ENCODE measurements at places on chromosomes 4 and X.

DNA sequence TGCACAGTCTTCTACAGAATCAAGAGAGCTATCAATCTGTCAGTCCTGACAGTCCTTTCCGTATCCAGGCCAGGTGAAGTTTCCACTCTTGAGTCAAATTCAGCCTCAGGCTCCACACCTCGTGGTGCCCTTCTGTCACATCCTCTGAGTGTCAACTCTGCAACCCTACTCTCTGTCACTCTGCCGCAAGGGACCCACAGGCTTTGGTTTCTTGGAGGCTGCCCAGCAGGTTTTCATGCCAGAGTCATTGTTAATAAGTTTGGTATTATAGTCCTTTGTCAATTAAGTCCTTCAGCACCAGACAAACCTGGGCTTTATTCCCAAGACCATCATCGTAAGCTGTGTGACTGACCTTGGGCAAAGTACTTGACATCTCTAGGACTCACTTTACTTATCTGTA, 83.4 kb upstream of the KLHL13 start:
- DNase-seq, result no peak

DNA sequence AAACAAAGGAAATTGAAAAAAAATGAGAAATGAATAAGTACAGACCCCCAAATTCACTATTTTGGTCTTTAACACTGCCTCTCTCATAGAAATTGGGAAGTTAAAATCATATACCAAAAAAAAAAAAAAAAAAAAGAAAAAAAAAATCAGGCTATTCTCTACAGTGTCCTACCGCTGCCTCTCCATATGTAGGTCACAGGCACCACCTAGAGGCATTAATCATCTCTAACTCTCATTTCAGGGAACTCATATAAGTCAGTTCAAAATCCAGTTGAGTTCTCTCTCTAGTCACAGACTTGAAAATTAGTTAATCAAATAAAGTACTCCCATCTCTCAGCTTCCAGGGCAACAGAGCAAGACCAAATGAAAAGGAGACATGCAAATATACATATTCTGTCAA, 47.9 kb downstream of the COX18 start:
- DNase-seq, result no peak

- DNase-seq, result no peak
Observed at GRCh38 chr4:24482871-24483270, 101.5 kb downstream of the DHX15 start.

- DNase-seq, result no peak
Observed at GRCh38 chr4:161822174-161822573, 341.6 kb downstream of the FSTL5 start.

GRCh38 chr4:161419822-161420221, 744.0 kb downstream of the FSTL5 start:
- no peak for DNase-seq

- DNase-seq, result no peak
Observed at GRCh38 chrX:21744060-21744459, 13.9 kb downstream of the SMPX start.

DNA sequence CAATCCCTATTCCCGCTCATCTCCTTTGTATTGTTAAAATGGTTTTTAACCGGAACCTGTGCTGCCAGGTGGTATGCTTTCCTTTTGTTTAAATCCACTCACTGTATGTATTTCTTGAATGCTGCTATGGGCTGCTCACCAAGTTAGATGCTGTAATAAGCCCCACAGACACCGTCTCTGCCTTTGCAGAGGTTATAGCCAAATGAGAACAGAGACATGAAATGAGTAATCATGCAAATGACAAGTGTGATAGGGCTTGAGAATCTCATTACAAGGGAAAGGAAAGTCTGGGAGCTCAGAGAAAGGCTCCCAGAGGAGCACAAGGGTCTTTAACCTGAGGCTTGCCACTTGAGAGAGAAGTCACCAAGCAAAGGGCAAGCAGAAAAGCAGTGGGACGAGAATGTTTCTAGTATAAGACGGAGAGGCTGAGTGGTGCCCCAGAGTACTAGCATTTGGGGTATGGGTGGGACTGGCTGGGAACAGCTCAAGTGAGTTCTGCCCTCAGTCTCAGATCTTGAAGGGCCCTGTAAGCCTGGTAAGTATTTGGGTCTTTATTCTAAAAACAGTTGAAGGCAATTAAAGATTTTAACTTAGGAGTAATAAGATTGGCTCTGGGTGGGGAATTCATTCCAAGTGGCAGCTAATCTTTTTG, 110.8 kb upstream of the H2AZ1 start:
- DNase-seq, result no peak

DNA sequence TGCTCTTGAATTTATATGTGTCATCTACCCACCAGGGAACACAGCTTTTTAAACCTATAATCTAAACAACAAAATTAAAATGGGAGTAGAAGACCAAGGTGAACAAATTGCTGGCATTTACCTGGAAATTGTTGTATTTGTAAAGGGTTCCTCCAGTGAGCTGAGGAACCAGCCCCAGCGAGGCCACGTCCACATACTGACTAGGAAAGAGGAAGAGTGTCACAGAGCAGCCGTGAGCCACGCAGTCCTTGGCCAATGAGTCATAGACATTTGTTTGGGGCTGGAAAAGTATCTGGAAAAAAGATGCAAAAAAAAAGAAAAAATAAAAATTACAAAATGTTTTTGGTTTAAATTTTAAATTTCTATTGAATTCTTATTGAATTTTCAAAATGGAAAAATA, 58.7 kb downstream of the METTL14 start:
- DNase-seq, result no peak

DNA sequence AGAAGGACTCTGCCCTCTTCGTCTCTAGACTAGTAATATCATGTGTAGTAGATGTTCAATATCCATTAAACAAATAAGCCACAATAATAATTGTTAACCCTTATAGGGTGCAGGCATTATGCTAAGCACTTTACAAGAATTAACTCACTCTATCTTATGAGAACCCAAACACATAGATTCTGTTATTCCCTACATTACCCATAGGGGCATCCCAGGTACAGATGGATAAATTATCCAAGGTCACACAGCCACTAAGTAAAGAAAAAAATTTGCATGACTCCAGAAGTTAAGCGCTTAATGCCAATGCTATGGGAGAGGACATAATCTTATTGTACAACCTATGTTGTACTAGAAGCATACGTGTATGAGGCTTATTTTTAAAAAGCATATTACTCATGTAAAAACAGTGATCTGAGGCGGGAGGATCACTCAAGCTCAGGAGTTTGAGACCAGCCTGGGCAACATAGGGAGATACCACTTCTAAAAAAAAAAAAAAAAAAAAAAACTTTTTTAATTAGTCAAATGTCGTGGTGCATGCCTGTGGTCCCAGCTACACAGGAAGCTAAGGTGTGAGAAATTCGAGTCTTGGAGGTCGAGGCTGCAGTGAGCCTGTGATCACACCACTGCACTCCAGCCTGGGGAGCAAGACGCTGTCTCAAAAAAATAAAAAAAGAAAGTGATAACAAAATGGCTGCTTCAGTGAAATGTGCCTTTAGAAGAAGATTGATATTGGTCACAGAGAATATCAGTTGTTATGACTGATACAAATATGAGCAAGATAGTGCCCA, 13.6 kb downstream of the LDB2 start:
- DNase-seq, result no peak

DNA sequence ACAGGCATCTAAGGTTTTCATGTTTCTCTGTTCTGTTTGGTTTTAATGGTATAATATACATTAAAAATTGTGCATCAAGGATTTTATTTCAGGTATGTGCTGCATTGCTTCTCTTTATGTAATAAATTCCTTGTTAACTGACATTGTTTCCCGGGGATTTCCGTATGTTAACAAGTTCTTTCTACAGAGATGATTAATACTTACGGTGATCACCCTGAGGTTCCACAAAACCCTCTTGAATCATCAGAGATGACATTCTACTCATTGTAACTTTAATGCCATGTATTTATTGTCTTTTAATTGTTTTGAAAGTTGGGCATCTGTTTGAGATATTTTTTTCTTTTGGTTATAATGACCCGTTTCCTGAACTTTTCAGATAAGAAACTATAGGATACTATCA, 37.5 kb downstream of the ARHGAP10 start:
- no peak for DNase-seq

DNA sequence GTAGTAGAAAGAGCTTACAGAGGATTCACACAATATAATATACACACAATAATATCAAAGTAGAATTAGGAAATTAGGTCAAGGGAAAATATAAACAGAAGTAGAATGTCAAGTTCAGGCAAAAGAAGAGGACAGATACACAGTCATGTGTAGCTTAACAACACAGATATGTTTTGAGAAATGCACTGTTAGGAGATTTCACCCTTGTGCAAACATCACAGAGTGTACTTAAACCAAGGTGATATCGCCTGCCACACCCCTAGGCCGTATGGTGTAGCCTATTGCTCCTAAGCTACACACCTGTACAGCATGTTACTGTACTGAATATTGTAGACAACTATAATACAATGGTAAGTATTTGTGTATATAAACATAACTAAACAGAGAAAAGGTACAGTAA, 110.0 kb upstream of the EDNRA start:
- no peak for DNase-seq

All from ecto neural progenitor cell (in vitro differentiated cells).